ENCODE measurements at places on chromosomes 4 and X.

GRCh38 chr4:95129031-95129430 lies 371.3 kb downstream of the BMPR1B start:
- DNase-seq: no peak

DNA sequence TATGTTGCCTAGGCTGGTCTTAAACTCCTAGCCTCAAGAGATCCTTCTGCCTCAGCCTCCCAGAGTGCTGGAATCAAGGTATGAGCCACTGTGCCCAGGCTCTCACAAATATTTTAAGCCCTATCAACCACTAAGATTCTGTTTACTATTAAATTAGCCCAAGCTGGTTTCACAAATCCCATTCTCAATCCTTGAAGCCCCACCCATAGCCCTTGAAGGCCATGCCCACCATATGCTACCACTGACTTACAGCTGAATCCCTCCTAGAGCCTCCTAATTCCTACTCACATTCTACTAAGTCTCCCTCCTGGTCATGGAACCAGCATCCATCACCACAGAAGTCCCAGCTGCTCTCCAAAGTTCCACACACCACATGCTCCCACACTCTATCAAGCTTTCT lies 9.7 kb downstream of the GRIPAP1 start:
- no peak for DNase-seq

GRCh38 chrX:20514358-20514757 lies 247.6 kb upstream of the RPS6KA3 start:
- no peak for DNase-seq

DNA sequence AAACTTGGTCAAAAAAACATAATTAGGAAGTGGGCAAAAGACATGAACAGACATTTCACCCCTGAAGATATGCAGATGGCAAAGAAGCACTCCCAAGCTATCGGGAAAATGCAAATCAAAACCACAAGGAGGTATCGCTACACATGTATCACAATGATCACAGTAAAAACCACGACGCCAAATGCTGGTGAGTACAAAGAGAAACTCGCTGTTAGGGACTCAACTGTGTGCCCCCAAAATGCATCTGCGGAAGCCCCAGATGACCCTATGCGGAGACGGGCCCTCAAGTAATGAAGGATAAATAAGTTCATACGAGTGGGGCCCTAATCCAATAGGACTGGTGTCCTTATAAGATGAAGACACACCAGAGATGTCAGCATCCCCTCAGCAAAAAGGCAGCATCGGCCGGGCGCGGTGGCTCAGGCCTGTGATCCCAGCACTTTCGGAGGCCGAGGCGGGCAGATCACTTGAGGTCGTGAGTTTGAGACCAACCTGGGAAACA lies 10.2 kb downstream of the GAK start:
- no peak for DNase-seq

GRCh38 chr4:150739591-150739990 lies 157.6 kb downstream of the MAB21L2 start:
- no peak for DNase-seq

DNA sequence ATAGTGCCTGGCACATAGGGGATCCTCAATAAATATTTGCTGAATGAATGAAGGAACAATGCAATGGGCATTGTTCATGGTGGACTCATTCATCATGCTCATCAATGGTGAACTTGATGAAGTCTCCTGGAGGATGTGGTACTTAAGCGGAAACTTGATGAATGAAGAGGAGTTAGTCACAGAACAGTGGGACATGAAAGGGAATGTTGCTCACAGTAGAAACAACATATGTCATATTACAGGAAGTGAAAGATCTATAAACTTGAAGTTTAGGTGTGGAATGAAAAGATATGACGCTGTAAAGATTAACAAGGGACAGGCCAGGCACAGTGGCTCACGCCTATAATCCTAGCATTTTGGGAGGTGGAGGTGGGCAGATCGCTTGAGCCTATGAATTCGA lies 224.1 kb downstream of the PPP3CA start:
- no peak for DNase-seq

DNA sequence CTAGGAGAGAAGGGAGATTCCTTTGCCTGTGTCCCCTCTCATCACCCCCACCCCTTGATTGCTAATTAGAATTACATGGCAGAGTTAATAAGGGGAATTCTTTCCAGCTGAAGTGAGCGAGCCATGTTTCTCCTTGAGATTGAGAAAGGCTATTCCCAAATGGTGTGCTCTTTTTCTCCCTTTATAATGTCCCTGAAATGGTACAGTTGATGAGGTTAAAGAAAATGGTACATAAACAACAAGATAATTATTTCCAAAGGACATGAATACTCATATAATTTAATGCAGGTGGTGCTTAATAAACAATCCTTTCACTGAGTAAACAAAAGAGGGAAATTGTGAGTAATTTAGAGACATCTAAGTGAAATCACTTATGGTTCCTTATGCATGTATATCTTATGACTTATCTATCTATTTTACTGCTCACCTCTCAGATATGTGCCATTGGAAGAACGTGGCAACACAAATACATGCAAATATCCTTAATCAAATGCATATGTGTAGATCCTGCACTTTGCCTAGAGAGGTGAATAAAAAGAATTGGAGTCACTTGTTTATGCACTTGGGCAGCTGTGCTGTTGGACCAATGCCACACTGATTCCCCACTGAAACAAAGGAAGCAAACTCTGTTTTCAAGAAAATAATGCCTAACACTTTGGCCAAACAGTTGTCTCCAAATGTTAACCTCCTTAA lies 106.6 kb upstream of the WDR44 start:
- no peak for DNase-seq

DNA sequence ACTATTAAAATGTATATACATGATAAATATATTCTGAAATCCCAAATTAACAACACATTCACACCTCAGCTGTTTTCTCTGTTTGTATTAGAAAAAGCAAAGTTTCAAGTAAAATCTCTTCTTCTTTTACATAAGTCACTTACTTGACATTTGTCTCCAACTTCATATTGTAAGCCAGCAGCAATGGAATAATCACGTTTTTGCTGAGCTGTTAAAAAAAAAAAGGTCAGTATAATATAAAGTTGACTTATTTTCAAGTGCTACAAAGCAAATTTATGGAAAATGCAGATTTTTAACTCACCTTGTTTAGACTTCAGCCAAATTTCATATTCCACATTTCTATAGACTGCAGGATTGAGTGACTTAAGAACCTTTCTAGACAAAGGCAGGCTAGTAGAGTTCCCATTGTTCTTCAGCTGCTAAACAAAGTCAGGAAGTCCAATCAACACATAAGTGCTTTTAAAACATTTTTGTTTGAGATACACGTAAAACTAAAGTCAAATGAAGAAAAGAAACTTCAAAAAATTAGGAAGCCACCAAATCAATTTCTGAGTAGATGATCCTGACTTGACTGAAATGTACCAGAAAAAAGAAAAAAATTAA lies 25.0 kb downstream of the OTUD4 start:
- no peak for DNase-seq

GRCh38 chr4:89712141-89712540 lies 124.8 kb downstream of the SNCA start:
- no peak for DNase-seq

- no peak for DNase-seq
Observed at GRCh38 chrX:7143941-7144525, 3.5 kb upstream of the STS start.

GRCh38 chr4:174274436-174274835 lies 9.0 kb downstream of the FBXO8 start:
- no peak for DNase-seq

Data from naive thymus-derived CD4-positive, alpha-beta T cell (primary cell).